ENCODE measurements at places on chromosomes 11 and 22. TPM values are rescaled to one million over a fixed set of nuclear protein-coding genes. Genes with fewer than 3 reads are reported as not detected.

DNA sequence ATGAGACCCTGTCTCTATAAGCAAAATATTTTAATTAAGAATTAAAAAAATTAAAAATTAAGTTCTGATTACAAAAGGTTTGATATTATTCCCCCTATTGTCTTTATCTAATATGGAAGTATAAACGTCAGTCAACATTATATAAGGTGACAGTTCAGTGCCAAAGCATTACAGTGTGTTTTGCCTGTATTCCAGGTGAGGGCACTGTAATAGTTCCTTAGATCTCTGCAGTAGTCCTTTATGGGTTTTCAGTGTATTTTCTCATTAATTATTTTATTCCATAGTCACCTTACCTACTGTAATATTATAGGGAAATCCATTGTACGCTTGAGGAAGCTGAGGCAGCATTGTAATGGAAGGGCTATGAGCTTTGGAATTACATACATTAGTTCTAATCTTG is 33.0 kb downstream of the FAR1 start:
- DNase-seq, result no peak

GRCh38 chr11:8828046-8828445 is 82.9 kb upstream of the AKIP1 start:
- no peak for DNase-seq

DNA sequence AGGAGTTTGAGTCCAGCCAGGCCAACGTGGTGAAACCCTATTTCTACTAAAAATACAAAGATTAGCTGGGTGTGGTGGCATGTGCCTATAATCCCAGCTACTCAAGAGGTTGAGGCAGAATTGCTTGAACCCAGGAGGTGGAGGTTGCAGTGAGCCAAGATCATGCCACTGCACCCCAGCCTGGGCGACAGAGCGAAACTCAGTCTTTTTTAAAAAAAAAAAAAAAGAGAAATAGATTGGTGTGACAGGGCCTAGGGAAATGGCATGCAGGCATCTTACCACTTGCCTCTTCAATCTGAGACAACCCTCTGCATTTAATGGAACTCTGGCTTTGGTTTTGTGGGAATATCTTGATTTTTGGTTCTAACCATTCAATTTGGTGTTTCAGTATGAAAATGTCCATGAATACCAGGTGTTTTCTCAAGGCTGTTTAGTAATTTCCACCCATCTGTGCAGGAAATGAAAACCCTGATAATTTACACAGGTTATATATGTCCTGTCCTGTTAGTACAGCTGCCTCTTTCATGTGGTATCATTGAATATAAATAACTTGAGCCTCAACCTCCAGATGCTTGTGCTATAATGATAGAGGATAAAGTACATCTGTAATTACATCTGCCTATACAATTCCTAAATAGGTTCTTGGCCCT is 8.4 kb downstream of the XBP1 start:
- DNase-seq, result no peak

Gene BBOX1
- not detected for total RNA-seq

- DNase-seq, result peak; percentile 35
Measured at GRCh38 chr11:35305670-35306382, 113.5 kb downstream of the SLC1A2 start.

Gene FXYD2
- total RNA-seq, result not detected

DNA sequence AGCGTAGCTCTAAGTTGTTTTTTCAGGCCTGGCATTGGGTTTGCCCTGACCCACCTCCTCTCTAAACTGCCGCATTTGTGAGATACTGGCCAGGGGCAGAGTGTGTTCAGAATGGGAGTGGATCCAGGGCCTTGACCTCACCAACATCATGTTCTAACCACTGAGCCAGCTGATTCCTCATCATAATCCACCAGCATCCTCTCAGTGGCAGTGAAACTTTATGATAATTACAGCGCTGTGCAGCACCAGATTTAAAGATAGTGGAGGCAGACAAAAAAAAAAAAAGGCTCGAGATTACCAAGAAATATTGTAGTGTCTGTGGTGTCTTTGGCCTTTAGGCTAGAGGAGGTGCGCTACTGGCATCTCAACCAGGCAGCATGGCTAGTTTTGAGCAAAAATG is 53.0 kb downstream of the KREMEN1 start:
- DNase-seq, result no peak

DNA sequence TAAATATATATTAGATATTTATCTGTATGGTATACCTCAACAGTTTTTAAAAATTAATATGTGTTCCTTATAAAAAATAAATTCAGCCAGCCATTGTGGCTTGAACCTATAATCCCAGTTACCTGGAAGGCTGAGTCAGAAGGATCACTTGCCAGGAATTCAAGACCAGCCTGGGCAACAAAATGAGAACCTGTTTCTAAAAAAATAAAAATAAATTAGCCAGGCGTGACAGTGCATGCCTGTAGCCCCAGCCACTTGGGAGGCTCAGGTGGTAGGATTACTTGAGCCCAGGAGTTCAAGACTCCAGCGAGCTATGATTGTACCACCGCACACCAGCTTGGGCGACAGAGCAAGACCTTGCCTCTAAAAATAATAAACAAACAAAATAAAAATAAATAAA is 54.9 kb downstream of the PHF21A start:
- no peak for DNase-seq

DNA sequence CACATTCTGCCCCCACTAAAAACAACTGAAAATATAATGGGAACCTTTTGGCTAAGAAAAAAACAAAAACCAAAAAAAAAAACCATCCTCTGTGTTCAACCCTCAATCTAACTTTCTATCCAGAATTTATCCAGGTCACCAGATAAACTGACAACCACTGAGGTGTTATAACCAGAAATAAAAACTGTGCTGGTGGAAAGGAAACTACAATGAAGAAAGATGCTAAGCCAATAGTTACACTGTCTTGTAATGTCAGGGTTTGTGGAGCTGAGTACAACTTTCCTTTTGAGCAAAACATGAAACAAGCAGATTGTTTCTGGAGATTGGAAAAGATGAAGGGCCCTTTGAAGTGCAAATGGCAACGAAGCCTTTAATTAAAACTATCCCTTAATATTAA is 50.8 kb downstream of the PRDM10 start:
- DNase-seq, result no peak

- DNase-seq, result no peak
Measured at GRCh38 chr11:72226701-72227100, 2.1 kb downstream of the INPPL1 start.

Gene GRM5
- 0.02 TPM for total RNA-seq

DNA sequence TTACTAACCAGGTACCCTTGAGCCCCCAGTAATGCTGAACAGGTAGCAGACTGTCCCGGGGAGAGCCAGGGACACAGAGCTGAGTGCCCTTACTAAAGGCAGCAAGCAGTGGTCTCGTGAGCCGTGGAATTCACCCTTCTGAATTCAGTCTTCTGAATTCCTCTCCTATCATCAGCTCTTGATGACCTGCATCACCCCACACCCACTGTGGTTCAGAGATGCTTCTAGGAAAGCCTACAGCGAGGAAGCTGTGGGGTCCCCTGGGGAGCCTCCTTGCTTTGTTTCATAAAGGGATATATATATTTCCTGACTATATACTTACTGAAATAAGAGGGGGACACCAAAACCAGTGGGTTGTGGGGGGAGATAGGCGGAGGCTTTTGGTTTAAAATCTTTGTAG is 2.6 kb downstream of the SPATA19 start:
- no peak for DNase-seq

GRCh38 chr11:6889835-6890234 is 2.5 kb downstream of the OR2D2 start:
- no peak for DNase-seq

Gene SLC7A4
- not detected for total RNA-seq

DNA sequence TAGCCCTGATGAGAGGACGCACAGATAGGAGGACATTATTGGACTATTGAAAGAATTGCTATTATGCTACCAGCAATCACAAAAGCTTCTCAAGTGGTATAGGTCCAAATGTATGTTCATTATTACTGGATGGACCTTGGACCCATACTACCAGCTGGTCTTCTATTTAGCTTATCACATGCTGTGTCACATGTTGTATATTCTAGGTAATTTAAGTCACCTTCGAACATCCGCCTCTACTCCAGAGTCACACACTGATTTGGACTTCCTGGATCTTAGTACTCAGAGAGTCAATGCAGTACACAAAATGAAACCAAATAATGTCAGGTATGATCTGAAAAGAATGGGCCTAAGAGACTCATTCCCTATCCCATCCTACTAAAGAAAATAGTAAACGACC is 534.0 kb upstream of the API5 start:
- DNase-seq, result no peak

DNA sequence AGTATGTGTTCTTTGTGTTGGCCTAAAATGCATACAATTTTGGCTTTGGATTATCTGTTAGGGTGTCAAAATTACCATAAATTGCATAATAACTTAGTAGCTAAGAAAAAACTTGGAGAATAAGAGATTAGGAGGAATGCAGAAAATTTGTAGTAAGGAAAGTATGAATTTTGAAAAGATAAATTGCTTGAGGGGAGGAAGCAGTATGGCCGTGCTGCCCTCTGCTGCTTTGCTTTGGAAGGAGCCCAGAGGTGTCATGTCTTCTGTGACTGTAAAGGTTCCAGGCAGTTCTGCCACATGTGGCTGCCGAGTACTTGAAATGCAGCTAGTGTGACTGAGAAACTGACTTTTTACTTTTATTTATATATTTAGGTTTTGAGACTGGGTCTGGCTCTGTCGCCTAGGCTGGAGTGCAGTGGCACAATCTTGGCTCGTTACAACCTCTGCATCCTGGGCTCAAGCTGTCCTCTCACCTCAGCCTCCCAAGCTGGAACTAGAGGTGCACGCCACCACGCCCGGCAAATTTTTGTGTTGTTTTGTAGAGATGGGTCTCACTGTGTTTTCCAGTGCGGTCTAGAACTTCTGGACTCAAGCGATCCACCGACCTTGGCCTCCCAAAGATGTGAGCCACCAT is 1.8 kb downstream of the ADSL start:
- DNase-seq, result peak; percentile 83

Gene TIMP3
- total RNA-seq, result not detected

DNA sequence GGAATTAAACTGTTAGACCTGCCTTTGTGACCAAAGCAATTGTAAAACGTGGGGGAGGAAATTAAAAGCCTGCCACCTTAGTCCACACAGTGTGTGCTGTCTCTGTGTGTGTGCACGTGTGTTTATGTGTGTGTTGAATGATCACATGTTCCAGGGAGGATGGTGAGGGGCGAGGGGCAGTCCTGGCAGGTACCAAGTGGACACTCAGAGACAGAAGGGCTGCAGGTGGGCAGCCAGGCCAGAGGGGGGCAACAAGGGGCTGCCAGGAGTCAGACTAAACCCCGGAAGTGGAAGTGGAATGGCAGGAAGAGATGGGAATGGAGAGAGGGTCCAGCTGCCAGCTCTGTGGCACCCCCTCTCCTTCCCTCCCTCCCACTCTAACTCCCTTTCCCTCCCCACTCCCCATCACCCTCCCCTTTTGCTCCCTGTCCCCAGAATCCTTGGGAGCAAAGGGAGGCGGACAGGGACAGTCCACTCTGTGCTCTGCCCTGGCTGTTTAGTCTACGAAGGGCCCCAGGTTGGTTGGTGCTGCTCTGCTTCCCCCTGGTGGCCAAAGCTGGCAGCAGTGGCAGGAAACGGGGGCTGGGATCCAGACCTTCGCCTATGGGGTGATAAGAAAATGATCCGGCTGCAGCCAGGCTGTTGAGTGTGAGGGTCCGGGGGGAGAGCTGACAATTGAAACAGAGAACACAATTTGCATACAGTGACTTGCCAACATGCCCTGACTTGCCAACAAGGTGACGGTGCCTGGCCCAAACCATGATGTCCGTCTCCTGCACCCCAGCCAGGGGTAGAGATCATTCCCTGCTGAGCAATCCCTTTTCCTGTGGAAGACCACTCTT is 24.4 kb downstream of the P2RY2 start:
- DNase-seq, result peak; percentile 80

DNA sequence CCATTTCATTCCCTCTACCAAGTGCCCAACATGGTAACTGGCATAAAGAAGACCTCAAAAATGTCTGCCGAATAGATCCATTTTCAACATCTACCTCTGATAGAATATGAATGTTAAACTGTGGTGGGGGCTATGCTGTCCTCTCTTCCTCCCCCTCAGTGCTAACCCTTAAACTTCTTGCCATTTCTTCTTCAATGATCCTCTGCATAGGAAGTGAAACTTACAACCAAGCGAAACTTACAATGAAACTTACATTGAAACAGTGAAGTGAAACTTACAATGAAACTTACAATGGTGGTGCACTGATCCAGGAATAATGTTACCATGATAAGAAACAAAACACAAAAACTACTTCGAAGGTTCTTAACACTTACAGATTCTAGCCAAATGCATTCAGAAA is 4.7 kb downstream of the RTCB start:
- DNase-seq, result no peak

DNA sequence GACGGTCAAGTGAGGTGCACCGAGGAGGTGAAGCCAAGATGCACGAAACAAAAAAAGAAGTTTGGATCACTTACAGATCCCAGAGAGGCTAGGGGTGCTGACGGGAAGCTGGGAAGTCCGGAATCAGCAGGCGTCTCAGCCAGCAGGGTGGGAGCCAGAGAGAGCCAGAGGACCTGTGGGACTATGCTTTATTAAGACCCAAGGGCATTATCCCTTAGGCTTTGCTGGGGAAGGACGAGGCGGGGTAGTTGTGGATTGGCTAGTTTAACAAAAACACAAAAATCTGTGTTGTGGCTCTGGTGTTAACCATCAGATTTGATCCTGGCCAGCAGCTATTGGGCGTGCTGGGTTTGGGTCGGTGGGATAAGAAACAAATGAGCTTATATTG is 427.1 kb downstream of the DYNC2H1 start:
- no peak for DNase-seq

DNA sequence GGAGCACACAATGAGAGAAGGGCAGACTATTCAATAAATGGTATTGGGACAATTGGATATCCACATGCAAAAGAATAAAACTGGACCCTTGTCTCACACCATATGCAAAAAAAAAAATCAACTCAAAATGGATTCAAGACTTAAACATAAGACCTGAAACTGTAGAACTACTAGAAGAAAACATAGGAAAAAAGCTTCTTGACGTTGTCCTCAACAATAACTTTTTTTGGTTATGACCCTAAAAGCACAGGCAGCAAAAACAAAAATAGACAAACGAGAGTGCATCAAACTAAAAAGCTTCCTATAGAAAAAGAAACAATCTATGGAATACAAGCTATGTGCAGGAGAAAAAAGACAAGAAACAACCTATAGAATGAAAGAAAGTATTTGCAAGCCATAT is 37.1 kb upstream of the EED start:
- DNase-seq, result no peak

DNA sequence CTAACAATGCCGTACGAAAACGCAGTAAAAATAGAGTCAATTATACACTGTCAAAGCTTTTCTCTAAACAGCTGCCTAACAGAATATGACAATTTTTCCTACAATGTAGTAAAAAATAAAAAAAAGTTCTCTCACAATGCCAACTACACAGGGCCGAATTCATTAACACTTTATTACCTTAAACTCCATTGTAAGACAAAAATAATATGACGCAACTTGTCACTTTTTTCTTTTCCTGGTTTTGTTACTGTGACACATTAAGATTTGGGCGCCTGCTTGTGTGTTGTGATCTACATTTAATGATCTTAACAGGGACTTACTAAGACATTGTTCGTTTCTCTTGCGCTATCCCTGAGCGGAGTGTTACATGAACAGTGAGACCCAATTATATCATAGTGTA is 204.1 kb downstream of the INSC start:
- DNase-seq, result no peak
